SK-N-DZ (cell line): ENCODE measurements at places on chromosomes 4 and X.

DNA sequence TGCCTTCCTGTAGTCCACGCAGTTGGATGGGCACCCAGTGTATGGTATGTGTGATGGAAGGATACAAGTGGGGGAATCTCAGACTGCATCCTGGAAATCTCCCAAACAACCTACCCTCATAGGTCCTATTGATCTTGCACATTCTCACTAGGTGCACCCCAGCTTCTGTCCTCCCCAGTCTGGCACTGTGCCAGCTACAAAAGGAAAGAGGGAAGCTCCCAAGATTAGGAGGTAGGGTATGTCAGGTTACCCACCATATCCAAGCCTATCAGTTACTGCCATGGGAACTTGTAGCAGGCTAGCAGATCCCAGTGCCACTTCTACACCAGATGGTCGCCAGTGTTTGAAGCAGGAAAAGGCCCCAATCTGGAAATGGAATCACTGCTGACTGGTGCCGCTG lies 11.6 kb downstream of the TBX22 start:
- DNase-seq = no peak

GRCh38 chr4:48445704-48446103 lies 37.4 kb upstream of the SLC10A4 start:
- DNase-seq = no peak

DNA sequence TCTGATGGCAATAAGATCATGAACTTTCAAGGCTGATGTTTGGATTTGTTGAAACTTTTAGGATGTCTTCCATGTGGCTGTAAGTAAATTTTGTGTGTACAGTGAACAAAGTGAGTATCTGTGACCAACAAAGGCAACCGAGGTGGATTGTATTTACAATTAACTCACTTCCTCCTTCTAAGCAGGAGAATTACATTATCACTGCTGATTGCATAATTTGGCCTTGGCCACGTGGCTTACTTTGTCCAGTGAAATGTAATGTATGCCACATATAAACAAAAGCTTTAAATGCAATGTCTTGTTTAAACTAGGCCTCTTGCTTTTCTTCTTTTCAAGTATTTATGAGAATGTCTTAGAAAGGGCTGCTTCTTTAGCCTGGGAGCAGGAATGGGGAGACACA lies 66.3 kb upstream of the MAD2L1 start:
- DNase-seq = no peak

GRCh38 chr4:145493166-145493565 lies 11.5 kb downstream of the SMAD1 start:
- DNase-seq = no peak

GRCh38 chr4:134668237-134668636 lies 466.6 kb upstream of the PABPC4L start:
- DNase-seq = no peak

DNA sequence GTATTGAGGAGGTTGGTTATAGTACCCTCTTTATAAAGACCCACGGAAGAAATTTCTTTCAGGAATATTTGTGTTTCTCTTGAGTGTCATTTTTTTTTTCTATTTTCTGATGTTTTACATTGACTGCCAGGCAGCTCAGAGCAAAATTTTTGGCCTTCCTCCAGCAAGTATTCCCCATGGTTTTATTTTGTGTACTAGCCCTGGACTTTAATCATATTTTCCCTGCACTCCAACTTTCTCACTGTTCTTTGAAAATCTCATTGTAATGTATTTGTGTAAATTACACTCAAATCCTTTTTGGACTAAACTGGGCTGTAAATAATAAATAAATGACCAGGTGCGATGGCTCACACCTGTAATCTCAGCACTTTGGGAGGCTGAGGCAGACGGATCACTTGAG lies 45.6 kb upstream of the USP46 start:
- DNase-seq = no peak

GRCh38 chr4:8191136-8191747 lies 7.8 kb upstream of the SH3TC1 start:
- DNase-seq = no peak
